ENCODE measurements at places on chromosomes 2 and 18. TPM values are rescaled to one million over a fixed set of nuclear protein-coding genes. Genes with fewer than 3 reads are reported as not detected.
A peak's percentile ranks its signal among the peaks of the same experiment; 100 is the strongest.

DNA sequence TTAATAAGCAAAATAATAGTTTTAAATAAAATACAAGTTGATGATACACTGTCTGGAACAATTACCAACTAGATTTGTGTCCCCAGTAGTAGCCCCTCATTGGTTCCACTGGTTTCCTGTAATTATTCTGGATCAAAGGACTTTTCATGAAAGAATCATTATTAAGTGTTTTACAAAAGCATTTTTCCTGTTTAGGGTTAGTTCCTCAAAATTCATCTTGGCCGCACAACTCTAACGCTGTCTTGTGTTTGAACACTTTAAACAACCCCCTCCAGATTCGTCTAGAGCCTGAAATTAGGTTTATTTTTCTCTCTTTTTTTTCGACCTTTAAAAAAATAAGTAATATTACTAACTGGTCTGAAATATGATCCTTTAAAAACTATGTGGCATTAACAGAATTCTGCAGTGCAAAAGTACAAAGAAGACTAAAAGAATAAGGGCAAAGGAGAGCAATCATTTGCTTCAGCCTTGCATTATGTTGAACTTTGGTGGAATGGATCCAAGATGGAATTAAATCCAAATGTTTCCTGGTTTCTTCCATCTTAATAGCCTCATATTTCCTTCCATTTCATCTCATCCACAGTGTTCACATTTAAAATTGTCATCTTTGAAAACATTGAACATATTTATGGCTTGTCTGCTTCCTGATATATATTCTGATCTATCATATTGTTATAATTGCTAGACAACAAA, 678.4 kb downstream of the IRS1 start:
- DNase-seq, result no peak

- DNase-seq, result no peak
Observed at GRCh38 chr18:48208432-48209140, 200.6 kb downstream of the ZBTB7C start.

DNA sequence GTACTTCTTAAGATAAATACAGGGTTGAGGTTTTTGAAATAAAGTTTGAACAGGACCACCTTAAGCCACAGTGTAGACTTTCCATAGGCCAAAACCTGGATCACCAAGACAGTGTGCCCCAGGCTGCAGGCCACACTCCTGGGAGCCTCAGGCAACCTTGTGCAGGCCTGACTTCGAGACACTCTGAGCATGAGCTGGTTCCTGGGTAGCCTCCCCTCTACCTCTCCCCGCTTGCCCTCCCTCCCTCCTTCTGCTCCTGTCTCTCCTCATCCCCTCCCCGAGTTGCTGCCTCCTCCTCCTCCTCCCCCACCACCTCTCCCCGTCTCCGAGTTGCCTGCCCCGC, 10.6 kb upstream of the PROC start:
- DNase-seq, result no peak

DNA sequence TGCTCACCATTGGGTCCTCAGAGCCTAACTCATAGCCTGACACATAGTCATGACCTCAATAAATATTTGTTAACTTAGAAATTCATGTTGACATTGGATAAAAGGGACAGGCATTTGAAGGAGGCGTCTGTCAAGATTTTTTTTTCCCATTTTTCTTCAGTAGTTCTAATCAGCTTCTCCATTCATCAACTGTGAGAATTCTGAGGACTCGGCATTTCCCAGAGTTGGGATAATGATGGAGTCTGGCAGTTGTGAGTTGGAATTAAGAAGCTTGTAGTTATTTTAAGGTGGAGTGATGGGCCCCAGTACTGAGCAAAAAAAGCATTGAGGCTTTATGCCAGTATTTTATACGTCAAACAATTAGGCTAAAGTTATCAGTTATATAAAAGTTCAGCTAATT, 4.6 kb downstream of the SPATS2L start:
- no peak for DNase-seq

GRCh38 chr2:148527488-148528340, 116.8 kb upstream of the EPC2 start:
- DNase-seq, result no peak

- no peak for DNase-seq
Observed at GRCh38 chr2:152395103-152395502, 60.1 kb downstream of the FMNL2 start.

- no peak for DNase-seq
Observed at GRCh38 chr2:225122007-225122406, 79.7 kb upstream of the DOCK10 start.

SERPINB10 gene
- total RNA-seq, result not detected

DNA sequence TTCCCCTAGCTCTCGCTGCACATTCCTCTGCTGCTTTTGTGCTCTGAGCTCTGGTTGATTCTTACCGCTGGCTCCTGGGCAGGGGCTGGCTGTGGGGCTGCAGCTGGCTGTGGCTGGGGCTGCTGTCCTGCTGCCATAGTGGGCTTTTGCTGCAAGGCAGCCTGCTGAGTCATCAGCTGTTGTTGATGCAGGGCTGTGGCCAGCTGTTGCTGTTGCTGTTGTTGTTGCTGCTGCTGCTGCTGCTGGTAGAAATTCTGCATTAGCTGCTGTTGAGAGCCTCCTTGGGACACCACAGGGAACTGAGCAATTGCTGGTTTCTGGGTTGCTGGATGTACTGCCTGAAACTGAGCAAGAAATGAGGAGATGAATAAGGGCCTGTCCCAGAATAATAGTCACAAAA, 77.2 kb upstream of the NFU1 start:
- DNase-seq, result no peak

NEB gene
- total RNA-seq, result 2.2 TPM

GALR1 gene
- 1.2 TPM for total RNA-seq

DNA sequence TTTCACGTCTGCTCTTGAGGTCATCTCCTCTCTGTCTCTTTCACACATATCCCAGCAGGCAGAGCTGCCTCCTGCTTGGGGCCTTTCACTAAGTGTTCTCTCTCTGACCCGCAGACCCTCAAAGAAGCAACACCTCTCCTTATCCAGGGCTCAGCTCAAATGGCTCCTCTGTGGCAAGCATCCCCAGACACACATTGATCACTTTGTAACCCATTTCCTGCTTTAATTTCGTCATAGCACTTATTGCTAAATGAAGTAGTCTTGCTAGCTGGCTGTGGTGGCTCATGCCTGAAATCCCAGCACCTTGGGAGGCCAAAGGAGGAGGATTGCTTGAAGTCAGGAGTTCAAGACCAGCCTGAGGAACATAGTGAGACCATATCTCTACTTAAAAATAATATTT, 41.4 kb downstream of the SGPP2 start:
- no peak for DNase-seq

DNA sequence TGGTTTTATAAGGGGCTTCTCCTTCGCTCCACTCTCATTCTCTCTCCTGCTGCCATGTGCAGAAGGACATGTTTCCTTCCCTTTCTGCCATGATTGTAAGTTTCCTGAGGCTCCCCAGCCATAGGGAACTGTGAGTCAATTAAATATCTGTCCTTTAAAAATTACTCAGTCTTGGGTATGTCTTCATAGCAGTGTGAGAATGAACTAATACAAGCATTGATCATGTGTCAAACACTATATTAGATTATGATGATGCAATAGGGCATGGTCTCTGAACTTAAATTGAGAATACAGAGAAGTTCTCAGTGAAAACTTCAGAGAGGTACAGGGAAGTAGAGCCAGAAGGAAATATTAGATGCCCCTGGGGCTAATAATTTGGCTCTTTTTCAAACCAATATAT, 5.9 kb upstream of the MAP4K3 start:
- no peak for DNase-seq

DNA sequence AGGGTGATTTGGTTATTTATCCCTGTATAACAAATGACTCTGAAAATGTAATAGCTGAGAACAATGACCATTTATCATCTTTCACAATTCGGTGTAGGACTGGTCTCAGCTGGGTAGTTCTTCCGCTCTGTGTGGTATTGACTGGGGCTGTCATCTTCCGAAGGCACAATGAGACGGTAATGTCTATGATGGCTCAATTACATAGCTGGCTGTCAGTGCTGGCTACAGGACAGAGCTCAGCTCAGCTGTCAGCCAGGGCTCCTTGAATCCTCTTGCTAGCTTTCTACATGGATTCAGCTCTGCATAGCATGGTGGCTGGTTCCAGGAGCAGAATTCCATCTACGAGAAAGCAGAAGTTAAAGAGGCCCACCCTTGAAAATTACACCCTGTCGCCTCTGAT, 483.8 kb downstream of the TDRD15 start:
- DNase-seq, result no peak

ABCG8 gene
- total RNA-seq, result not detected

LAMA3 gene
- 60.0 TPM for total RNA-seq

GRCh38 chr2:161135951-161136593, 24.2 kb upstream of the TANK start:
- no peak for DNase-seq

DNA sequence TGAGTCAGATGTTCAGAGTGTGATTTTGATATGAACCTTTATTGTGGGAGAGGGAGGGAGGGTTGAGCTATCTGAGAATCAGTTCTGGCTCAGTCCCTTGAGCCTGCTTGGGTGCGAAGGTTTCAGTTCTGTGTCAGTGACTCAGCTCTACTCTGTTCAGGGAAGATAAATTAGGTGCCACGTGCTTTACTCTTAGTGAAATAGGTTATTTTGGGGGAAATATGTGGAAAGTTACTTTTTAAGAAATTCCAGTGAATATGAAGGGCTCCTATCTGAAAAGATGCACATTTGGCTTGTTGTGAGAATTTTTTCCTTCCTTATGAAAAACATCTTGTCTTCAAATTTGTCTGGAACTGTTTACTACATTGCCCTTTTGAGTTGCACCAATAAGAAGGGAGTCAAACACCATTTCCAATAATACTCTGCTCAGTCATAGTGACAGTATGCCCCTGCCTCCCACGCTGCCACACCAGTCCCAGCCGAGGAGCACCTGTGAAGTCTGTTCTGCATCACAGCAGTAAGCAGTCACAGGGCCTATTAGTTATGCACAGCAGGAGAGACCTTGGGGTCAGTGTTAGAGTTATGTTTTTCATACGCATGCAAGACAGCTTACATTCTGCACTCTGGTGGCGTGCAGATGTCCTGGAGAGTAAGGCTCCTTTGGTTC, 32.8 kb upstream of the DNAH7 start:
- DNase-seq, result no peak

DLGAP1 gene
- 18.3 TPM for total RNA-seq

RPRM gene
- total RNA-seq, result not detected

- no peak for DNase-seq
Observed at GRCh38 chr2:38959466-38959865, 69.8 kb downstream of the ARHGEF33 start.

- DNase-seq, result no peak
Observed at GRCh38 chr2:240831594-240832204, 11.7 kb upstream of the KIF1A start.

DNA sequence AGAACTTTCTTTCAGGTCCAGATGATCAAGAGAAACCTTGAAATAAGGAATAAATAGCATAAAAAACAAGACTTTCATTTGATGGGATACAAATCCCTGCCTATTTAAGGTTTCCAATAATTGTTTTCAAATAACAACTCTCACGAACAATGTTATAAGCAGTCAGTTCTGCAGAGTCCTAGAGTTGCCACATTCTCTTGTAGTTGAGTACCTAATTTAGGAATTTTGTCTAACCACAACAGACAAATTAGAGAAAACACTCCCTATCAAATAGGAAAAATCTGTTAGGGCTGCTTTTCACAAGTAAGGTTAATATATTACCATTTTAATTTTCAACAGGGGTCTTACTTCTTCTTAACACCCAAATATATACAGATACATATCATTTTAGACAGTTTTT, 130.1 kb upstream of the CDH20 start:
- no peak for DNase-seq

DNA sequence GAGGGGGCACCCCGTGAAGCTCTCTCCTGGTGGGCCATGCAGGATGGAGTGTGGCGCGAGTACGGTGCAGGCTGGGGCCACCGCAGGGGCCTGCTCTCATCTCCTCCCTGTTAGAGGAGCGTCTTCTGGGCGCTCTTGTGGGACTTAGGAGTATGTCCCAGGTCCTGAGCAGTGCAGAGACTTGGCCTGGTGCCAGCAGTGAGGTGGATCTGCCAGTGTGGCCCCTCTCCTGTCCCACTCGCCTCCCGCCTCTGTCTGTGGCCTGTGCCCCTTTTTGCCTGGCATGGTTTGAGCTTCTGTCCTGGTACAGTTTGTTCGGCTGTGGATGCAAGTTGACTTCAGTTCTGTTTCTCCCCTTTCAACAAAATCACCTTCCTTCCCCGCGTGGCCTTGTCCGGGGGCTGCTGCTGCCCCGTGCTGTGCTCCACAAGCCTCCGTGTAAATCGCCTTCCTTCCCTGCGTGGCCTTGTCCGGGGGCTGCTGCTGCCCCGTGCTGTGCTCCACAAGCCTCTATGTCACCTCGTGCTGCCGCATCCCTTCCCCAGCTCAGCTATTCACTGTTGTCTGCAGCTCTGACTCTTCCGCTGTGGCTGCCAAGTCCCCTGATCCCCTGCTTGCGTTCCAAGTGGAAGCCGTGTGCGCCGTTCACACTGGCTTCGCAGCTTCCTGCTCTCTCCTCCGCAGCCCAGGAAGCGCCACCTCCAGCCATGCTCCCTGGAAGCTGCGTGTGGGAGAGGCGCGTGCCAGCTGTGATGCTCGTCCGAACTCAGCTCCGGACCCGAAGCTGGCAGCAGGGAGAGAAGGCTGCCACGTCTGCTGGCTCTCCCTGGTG, 13.7 kb downstream of the LDLRAD4 start:
- DNase-seq, result no peak

NLRC4 gene
- total RNA-seq, result 1.5 TPM

- peak; percentile 39 for DNase-seq
Observed at GRCh38 chr2:151437630-151438029, 27.9 kb downstream of the RIF1 start.

- peak; percentile 77 for DNase-seq
Observed at GRCh38 chr2:240913810-240914644, 7.9 kb downstream of the CROCC2 start.

DNA sequence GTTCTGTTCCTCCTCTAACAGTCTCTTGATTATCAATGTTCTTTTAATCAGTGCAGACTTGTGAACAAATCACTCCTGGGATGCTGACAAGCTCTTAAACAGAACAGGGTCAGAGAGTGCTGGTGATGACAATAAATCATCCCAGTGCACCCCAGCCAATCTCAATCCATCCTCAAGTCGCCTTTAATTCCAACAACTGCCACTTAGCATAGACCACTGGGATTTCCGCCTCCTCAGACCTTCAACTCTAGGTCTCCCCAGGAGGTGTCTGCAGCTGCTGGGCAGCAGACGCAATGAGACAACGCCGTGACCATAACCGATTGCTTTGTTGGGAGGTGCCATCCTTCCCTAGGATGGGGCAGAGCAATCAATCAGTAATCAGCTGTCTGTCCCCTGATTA, 184.2 kb upstream of the ACAA2 start:
- DNase-seq, result no peak

TLX2 gene
- not detected for total RNA-seq

- DNase-seq, result no peak
Observed at GRCh38 chr2:2452961-2453360, 121.9 kb upstream of the MYT1L start.
